ENCODE measurements at places on chromosomes 2 and 18.
A peak's percentile ranks its signal among the peaks of the same experiment; 100 is the strongest.

GRCh38 chr2:215427585-215427984, 8.3 kb downstream of the FN1 start:
- H3K4me3 ChIP-seq: no peak overlapping the region
- no peak overlapping the region for H3K27ac ChIP-seq
- no peaks in the 10 kb centered on the region for H3K27me3 ChIP-seq
- H3K36me3 ChIP-seq: no peaks in the 10 kb centered on the region
- H3K4me1 ChIP-seq: no peaks in the 10 kb centered on the region

- H3K27me3 ChIP-seq: no peaks in the 10 kb centered on the region
- DNase-seq: no peak
- no peaks in the 10 kb centered on the region for H3K36me3 ChIP-seq
Observed at GRCh38 chr2:657766-658165, 19.4 kb downstream of the TMEM18 start.

DNA sequence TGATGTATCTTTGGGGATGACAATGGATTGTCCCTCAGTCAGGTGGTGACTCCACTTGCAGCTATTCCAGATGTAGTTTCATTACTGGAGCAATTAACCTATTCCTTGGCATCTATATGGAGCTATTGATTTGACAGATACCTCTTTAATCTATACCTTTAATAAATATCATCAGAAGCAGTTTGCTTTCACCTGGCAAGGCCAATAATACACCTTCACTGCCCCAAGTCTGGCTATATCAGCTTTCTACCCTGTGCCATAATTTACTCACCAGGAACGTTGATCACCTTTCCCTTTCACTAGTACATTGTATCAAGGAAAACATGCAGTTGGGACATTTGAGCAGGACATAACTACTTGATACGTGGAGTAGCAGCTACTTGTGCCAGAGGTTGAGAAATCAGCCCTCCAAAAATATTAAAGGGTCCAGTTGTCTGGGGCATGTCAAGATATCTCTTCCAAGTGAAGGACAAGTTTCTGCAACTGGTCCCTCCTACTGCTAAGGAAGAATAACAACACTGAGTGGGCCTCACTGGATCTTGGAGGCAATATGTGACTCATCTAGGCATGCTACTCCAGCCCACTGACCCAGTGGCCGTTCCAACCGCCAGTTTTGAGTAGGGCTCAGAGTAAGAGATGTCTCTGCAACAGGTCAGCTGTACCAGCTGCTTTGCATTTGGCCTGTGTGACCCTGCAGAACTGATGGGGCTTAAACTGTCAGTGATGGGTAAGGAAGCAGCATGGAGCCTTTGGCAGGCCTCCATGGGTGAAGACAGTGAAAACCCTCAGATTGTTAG, 67.0 kb downstream of the PSMG2 start:
- H3K4me1 ChIP-seq: no peaks in the 10 kb centered on the region
- no peaks in the 10 kb centered on the region for H3K36me3 ChIP-seq
- no peak for DNase-seq
- H3K27me3 ChIP-seq: no peaks in the 10 kb centered on the region
- no peak overlapping the region for H3K27ac ChIP-seq
- H3K4me3 ChIP-seq: no peak overlapping the region

GRCh38 chr2:124805060-124805459, 780.0 kb downstream of the CNTNAP5 start:
- H3K27me3 ChIP-seq: no peaks in the 10 kb centered on the region
- H3K27ac ChIP-seq: peak overlapping the region; percentile 76
- no peak for DNase-seq
- no peak overlapping the region for H3K4me3 ChIP-seq
- no peaks in the 10 kb centered on the region for H3K36me3 ChIP-seq

All from Peyer's patch (tissue), 4 donors.